Activated naive CD4-positive, alpha-beta T cell (primary cell): ENCODE measurements at places on chromosomes 3 and 15.

DNA sequence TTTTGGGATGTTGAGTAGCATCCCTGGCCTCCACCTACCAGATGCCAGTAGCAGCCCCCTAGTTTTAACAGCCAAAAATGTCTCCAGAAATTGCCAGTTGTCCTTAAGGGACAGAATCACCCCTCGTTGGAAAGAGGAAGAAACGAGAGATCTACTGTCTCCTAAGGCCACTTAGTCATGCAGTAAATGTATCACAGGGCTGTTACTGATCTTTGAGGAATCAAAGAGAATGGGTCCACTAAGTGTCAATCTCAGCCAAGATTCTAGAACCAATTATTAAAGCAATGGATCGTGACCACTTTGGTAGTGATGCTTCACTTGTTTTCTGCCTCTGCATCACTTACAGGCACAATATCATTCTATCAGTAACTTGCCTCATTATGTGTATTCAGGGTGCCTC lies 26.4 kb downstream of the POLG start:
- DNase-seq = no peak

GRCh38 chr15:92079047-92079446 lies 225.5 kb downstream of the SLCO3A1 start:
- DNase-seq = no peak

DNA sequence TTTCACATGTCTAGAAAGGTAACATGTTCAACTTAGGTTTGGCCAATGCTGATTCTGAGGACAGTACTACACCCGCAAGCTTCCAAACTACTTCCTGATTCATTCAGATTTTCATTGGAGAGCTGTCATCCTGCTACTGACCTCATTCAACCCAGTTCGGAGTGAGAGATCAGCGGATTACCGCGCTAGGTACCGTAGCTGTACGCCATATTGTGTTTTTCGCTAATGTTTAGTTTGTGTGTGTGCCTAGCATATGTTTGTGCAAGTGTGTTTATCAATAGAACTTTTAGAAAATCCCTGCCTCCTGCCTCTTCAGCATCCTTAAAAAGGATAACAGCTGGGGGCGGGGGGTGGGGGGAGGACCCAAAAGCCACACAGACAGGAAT lies 1.1 kb downstream of the ZBTB20 start:
- peak; percentile 6 for DNase-seq

GRCh38 chr15:75008629-75009326 lies 13.4 kb downstream of the SCAMP5 start:
- DNase-seq = no peak

DNA sequence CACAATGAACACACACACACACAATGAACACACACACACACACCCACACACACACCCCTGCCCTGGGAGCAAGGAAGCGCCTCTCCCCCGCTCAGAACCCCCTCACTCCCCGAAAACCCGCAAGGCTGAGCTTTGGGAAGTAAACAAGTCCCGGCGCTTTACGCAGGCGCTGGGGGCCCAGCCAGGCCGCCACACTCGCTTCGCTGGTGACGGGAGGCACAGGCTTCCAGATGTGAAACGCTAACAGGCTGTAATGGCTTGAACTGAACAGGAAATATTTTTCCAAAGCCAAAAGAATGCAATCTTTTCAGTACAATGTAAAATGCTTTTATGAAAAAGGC lies 122.7 kb upstream of the IGF1R start:
- DNase-seq = no peak

DNA sequence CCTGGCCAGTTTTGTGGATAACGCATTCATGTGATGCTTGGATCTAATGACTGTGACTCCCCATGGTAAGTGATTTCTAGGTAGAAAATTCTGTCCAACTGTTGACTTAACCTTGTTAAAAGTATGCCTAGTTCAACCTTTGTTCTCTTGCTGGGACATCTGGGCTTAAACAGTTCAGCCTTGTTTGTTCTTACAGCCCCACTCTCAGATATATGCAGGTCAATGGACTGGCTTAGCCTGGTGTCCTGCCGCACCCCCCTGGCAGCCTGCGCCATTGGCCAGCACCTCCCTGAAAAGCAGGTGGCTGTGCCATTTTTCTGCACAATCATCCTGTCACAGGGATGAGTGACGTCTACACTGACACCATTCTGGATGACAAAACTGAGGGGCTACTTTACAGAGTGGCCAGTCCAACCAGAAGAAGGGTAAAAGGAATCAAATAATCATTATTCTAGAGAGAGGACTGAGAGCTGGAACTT lies 244.7 kb upstream of the ONECUT1 start:
- no peak for DNase-seq

GRCh38 chr3:33787328-33788009 lies 11.0 kb upstream of the PDCD6IP start:
- DNase-seq = peak; percentile 27

- no peak for DNase-seq
Observed at GRCh38 chr3:43863966-43864933, 173.5 kb downstream of the ABHD5 start.

GRCh38 chr3:190860521-190860920 lies 2.0 kb downstream of the GMNC start:
- no peak for DNase-seq

DNA sequence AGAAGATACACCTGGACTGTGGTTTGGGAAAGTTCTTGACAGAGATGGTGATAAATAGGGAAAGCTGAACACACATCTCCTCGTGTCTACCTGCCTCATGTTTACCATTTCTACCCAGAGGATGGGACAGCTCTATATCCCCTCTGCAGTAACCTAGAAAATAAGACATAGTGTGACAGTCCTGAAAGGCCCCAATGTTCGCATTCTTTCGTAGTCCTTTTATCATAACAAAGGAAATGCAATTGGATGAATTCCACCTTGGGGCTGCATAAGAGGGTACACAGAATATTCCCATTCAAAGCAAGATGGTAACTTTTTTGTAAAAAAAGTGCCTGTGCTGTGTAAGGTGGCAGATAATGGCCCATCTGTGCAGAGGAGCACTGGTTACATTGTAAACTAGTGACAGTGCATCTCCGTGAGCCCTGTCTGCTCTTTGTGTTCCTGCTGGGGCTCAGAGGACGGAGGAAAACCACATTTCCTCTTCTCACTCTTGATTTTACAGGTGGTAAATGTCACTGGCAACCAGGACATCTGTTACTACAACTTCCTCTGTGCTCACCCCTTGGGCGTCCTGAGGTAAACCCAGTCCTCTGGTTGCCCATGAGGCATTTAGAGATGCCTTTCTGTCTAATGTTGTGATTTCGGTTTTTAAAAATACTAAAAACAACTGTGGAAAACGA lies 74.3 kb downstream of the SIDT1 start:
- no peak for DNase-seq

- no peak for DNase-seq
Observed at GRCh38 chr3:135809021-135809634, 156.4 kb upstream of the PPP2R3A start.

DNA sequence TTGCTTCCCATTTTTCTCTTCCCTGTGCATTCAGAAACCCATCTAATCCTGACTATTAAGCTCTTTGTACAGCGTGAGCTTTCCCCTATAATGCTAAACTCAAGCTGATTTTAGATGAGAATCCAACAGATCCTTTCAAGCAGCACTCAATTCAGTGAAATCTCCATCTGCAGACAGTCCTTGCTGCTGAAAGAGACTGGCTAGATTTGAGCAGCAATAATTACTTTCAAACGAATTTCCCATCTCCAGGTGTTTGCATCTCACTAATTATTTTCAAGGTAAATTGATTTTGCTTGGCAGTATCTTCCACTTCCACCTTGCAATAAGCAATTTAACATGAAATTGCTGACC lies 49.5 kb upstream of the SLC7A14 start:
- DNase-seq = no peak

GRCh38 chr3:141485641-141486495 lies 959 bp upstream of the RASA2 start:
- no peak for DNase-seq

GRCh38 chr3:49930922-49931321 lies 1.3 kb upstream of the MON1A start:
- DNase-seq = no peak
